ENCODE measurements at places on chromosomes 1 and 21.

- DNase-seq = no peak
Observed at GRCh38 chr21:20618878-20619277, 379.3 kb upstream of the NCAM2 start.

DNA sequence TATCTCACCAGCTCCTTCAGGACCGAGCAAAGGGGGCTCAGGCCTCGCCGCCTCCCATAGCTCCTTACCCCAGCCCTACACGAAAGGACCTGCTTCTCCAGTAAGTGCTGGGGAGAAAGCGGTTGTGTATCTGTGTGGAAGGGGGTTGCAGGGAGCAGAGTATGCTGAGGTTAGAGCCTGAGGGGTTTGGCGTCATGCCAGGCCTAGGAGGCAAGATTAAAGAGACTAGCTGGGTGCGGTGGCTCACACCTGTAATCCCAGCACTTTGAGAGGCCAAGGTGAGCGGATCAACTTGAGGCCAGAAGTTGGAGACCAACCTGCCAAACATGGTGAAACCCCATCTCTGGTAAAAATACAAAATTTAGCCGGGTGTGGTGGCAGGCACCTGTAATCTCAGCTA, 14.1 kb upstream of the RASSF5 start:
- no peak for DNase-seq

- DNase-seq = no peak
Observed at GRCh38 chr1:220732137-220732536, 16.0 kb upstream of the MTARC2 start.

DNA sequence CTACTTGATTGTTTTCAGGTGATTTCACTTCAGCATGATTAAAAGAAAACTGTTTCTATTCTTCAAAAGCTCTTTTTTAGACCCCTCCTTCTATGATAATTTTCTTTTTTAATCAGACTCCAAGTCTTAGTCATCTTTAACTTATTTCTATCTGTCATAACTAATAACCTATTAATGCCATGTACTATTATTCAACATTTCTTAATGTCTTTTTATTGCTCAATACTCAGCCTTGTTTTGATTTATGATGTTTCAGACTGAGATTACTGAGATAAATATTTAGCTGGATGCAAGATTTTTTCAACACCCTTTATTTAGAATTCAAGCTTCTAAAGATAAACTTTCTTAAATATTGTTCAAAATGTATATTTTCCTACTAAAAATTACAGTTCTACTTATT, 53.6 kb downstream of the ATP6V1G3 start:
- no peak for DNase-seq

- no peak for DNase-seq
Observed at GRCh38 chr1:35046730-35047129, 15.0 kb upstream of the ZMYM6 start.

GRCh38 chr1:93625582-93626327, 55.9 kb downstream of the BCAR3 start:
- no peak for DNase-seq

GRCh38 chr1:6360517-6361070, 33.0 kb downstream of the ACOT7 start:
- no peak for DNase-seq

DNA sequence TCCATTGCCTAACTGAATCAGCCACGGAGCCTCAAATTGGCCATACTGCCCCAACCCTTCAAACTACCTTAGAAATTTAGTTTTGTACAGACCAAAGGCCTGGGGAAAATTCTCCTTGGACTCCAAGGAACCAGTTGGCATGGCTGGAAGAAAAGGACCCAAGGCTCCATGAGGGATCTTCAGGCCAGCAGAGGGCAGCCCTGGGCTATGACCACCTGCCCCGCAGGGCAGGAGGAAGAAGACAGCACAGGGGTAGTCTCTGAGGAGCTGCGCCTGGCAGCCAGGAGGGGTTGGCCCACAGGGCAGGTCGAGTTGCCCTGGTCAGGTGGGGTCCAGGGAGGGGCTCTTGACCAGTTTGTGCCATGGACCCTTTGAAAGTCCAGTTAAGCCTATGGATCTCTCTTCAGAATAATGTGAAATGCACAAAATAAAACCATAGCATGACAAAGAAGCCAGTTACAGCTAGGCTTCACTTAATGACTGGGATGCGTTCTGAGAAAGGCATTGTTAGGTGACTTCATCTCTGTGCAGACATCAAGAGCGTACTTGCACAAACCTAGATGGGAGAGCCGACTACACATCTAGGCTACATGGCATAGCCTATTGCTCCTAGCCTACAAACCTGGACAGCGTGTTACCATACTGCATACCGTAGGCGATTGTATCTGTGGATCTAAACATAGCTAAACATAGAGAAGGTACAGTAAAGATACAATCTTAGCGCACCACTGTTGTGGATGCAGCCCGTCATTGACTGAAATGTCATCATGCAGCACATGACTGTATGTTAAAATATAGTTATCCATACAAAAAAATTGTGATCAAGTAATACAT, 26.1 kb downstream of the CACNA1S start:
- DNase-seq = peak; percentile 34

GRCh38 chr21:45270306-45270821, 17.3 kb downstream of the POFUT2 start:
- DNase-seq = no peak

GRCh38 chr1:163290025-163290640, 31.6 kb upstream of the NUF2 start:
- DNase-seq = no peak

GRCh38 chr21:15138490-15138889, 73.7 kb upstream of the NRIP1 start:
- no peak for DNase-seq

DNA sequence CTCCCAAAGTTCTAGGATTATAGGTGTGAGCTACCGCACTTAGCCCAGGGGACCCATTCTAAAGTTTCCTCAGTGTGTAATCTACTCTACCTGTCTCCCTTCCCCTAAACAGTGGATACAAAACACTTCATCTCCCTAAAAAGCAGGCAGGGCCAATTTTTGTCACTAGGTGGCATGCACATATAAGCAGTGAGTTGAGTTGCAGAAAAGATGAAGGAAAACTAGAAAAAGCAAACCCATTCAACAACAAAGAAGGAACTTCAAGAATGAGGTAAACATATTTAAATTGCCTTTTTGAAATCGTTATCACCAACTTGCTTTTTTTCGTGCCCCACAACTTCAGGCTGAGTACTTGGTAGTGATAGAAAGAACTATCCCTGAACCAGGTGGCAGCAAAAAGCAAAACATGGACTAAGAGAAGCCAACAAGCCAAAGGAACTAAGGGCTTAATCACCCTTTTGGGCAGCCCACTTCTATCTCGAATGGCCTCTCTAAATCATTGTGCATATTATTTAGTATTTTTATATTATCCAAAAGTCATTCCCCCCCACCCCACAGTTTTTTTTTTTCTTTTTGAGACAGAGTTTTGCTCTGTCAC, 19.7 kb upstream of the ALDH9A1 start:
- DNase-seq = no peak
